ENCODE measurements at places on chromosomes 13 and 19.

- DNase-seq, result no peak
Observed at GRCh38 chr13:79645569-79645968, 164.6 kb downstream of the NDFIP2 start.

DNA sequence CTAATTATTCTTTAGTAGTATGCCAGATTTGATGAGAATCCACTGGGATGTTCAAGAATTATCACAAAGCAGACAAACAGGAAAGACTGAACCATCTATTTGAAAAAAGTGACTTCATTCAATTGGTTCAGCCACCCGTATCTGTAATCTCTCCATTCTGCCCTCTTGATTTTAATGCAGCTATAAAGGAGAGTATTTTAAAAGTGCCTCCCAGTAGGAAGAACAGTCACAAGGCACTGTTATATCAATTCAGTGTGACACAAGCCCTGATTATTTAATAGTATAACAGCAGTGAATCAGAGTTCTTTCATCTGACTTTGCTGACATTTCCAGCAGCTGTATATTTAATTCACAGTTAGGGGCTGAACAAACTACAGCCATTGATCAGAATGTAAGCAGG lies 77.3 kb upstream of the SLAIN1 start:
- no peak for DNase-seq

- DNase-seq, result no peak
Observed at GRCh38 chr13:99031832-99032231, 54.0 kb upstream of the DOCK9 start.

GRCh38 chr19:55166530-55167268 lies at the start of gene DNAAF3:
Gene DNAAF3, minus strand, starts transcription at chr19:55166613. Its CDS starts 200 bp downstream, at chr19:55166413.
- peak; percentile 96 for DNase-seq

- peak; percentile 23 for DNase-seq
Observed at GRCh38 chr19:28887920-28888618, 324.9 kb downstream of the UQCRFS1 start.

GRCh38 chr19:29188289-29189032 lies 24.5 kb downstream of the UQCRFS1 start:
- no peak for DNase-seq

Measured in renal pelvis (tissue), 12 donors.